Hepatocyte (in vitro differentiated cells): ENCODE measurements at places on chromosomes 16 and 17.

GRCh38 chr17:1588821-1589585, 26.4 kb upstream of the PITPNA start:
- peak; percentile 62 for DNase-seq

DNA sequence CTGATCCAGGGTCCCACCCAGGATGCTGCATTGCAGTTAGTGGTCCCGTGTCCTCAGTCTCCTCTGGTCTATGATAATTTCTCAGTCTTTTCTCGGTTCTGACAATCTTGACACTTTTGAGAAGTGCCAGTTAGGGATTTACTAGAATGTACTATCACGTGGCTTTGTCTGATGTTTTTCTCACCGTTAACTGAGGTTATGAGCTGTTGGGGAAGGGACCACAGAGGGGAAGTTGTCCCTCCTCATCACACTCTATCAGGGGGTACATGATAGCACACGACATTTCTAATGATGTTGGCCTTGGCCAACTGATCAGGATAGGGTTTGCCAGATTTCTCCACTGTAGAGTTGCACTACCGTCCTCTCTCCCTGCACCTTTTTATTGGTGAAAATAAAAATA, 250.9 kb upstream of the SDK2 start:
- DNase-seq: no peak

- peak; percentile 34 for DNase-seq
Observed at GRCh38 chr17:46726206-46726605, 92.3 kb downstream of the WNT3 start.

DNA sequence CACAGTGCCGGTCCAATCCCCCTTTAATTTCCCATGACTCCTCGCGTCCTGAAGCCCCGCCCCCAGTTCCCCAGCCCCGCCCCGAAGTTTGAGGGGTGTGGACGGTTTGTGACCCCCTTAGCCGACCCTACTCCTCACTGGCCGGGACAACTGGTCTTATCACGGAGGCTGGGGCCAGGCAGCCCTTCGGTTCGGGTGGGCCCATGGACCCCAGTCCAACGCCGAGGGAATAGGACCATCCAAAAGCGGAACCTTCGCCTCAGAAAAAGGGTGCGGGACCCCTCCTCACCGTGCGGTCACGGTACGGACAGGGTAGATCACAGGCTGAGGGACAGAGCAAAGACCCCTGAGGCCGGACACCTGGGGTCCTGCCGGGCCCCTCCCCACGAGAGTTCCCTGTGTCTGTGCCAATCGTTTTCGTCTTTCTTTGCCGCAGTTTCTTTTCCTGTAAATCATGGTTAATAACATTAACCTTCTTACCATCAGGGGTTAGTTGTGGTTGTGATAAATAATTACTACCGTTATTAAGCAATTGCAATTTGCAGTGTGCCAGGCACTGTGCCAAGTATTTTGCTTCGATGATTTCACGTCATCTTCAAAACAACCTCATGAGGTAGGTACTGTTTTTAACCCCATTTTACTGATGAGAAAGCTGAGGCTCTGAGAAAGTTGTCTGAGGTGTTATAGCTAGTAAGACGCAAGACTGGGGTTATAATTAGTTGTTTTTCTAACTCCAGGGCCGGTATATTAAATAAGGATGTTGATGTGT, 543 bp downstream of the TMUB2 start:
- DNase-seq: no peak

DNA sequence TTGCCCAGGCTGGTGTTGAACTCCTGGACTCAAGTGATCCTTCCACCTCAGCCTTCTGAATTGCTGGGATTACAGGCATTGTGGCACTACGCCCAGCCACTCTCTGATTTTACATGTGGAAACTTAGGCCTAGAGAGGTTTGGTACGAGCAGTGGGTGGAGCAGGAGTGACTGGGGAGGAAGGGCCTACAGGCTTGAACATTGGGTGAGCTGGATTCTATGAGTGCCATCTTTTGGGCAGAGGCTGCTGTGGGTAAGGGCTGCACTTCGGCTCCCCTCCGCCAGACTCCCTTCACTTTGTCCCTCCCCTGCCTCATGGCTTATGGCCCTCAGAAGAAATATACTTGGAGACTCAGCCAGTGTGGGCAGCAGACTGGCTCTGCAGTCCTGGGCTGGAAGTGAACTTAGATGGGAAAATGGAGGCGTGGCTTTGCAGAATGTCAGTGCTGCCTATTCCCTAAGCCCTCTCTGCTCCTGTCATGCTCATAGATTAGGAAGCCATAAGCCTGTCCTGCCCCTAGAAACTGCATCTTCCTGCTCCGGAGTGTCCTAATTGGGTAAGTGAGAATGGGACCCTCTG, 9.5 kb upstream of the MRC2 start:
- DNase-seq: no peak

- DNase-seq: no peak
Observed at GRCh38 chr17:20256144-20256543, 211.2 kb downstream of the LGALS9B start.

GRCh38 chr17:45347444-45347843, 30.6 kb upstream of the MAP3K14 start:
- DNase-seq: no peak

DNA sequence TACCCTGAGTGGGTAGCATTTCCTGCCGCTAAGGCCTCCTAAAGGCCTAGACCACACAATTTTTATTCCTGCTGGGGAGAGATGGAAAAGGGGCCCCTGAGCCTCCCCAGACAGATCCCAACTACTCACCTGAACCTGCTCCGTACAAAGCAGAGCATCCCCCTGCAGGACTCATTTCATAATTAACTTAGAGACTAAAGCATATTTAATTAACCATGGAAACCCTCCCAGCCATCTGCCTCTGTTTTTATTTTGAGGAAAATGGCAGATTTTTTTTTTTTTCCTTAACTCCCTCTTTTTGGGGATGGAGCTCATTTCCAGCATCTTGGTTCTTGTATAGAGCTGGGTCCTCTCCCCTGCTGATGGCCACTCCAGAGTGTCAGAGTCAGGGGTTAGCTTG, 96.5 kb upstream of the CRHR1 start:
- no peak for DNase-seq

DNA sequence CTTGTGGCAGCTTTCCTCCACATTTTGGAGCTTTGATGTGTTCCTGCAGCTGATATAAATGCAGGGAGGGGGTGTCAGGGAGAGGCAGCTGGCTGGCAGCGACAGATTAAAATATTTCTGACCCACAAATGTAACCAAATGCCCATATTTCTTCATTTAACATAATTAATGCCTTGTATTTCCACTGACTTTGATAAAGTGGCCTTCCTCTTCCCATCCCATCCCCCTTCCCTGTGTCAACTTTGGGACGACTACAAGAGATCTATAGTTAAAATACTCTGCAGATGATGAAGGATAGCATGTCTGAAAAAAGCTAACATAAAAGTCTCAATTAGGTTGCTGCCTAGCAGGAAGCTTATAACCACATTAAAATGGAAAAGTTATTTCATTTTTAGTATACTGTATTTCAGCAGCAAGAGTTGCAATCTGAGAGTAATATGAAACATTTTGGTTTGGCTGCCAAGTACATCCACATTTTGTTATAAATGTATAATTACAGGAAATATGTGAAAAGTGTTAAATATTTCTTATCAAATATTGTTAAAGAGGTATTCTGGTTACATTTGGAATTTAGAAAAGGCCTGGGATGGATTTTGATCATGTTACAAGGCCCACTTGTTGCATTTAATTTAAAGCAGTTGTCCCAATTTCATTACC, 238.7 kb upstream of the TBX2 start:
- DNase-seq: no peak

GRCh38 chr17:55283256-55283965, 18.7 kb downstream of the HLF start:
- no peak for DNase-seq

- peak; percentile 74 for DNase-seq
Observed at GRCh38 chr16:67311607-67312488, 14.7 kb downstream of the KCTD19 start.
